ENCODE measurements at places on chromosomes 6 and 20. TPM values are rescaled to one million over a fixed set of nuclear protein-coding genes. Genes with fewer than 3 reads are reported as not detected.

The C20orf96 gene
- total RNA-seq = 3.1 TPM

The KHDC1L gene
- total RNA-seq = not detected

The WFDC5 gene
- total RNA-seq = not detected

The ABHD16B gene
- total RNA-seq = not detected

The NRSN2 gene
- 44.0 TPM for total RNA-seq
